ENCODE measurements at places on chromosomes 1 and 21.
A peak's percentile ranks its signal among the peaks of the same experiment; 100 is the strongest.

DNA sequence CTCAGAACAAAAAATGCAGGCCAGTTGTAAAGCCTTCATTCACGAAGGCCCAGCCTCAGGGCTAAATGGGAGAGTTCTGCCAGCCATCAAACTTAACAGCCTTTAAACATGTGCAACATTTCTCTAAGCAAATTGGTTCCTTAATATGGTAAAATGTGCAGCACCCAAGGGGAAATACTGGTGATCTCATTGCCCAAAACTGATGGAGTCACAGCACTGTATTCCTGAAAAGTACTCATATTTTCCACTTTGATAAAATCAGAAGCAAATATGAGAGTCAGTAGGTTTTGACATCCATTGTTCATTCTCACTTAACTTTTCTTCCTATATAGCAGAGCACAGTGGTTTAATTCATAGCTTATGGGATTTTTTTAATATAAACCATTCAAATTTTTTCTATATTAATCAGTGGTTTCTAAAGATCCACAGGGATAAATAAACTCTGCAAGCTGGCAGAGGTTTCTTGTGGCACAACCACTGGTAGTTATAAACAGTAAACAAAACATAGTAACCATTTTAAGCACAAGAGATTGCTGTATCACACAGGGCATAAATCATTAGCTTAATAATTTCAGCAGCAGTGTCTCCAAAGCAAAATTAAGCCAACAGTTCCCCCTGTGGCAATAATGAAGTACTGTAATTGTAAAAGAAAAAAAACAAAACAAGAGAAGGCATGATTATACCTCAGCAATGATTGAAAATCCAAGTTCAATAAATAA, 106.9 kb upstream of the LYPLAL1 start:
- DNase-seq = peak; percentile 43

GRCh38 chr1:7437608-7438395, 333.3 kb upstream of the VAMP3 start:
- no peak for DNase-seq

DNA sequence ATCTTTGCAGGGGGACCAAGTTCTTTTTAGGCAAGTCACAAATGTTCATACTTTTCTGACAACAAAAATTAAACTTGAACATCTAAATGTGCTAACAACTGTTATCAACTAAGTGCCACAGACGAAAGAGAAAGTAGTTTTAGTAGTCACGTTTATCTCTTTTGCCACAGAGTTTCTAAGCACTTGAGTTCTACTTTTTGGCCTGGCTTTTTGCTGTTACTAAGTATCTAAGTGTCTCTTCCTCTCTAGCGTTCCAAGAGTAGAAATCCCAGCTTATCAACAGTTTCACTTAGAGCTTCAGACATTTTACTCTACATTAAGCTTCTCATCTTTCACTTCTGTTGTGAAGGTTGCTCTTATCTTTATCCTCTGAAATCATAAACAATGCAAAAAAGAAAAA, 34.2 kb downstream of the GATAD2B start:
- no peak for DNase-seq

DNA sequence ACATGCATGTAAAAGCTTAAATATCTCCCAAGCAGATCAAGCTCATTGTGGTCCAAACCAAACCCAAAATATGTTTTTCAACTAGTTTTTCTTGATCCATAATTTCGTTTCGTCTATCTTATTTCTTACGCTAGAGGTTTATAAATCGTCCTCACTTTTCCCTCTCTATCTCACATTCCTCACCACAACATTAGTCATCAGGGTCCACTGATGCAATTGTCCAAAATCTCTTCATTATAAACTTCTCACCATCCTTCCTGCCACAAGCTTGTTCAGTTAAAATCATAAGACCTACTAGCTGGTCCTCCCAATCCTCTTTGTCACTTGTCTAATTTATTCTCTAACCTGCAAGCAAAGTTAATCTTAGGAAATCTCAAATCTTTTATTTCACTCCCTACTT, 173.0 kb upstream of the PALMD start:
- DNase-seq = no peak

DNA sequence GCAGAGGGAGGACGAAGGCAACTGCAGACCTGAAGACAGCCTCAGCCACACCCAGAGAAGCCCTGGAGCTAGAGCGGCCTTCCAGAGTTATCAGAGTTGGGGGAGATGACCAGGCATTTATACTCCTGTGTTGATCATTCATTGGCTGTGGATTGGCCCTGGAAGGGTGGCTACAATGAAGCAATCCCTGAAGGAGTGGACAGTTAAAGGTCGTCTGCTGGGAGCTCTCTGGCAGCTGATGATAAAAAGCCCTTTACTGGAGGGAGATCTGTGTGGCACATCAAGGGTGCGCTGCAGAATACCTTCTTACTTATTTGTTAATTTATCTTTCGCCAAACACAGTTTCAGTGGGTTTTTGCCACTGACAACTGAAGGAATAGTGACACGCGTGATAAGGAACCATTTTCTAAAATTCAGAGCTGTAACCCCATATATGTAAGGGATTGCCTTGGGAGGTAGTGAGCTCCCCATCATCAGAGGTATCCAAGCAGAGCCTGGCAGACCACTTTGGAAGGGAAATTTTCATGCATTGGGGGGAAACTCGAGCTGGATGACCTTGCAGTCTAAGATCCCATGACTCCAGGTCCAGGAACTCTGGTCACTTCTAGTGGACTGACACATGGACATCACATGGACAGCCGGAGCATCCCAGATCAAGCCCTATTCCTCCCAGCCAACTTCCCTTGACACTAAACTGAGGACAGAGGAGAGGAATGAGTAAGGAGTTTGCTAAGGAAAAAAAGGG, 126.4 kb upstream of the GADD45A start:
- DNase-seq = no peak

GRCh38 chr1:83115785-83116184, 883.1 kb downstream of the TTLL7 start:
- no peak for DNase-seq

All from AG09319 (cell line).